ENCODE measurements at places on chromosomes 12 and 14.

GRCh38 chr12:88371416-88372183 lies 208.7 kb downstream of the KITLG start:
- DNase-seq = no peak

DNA sequence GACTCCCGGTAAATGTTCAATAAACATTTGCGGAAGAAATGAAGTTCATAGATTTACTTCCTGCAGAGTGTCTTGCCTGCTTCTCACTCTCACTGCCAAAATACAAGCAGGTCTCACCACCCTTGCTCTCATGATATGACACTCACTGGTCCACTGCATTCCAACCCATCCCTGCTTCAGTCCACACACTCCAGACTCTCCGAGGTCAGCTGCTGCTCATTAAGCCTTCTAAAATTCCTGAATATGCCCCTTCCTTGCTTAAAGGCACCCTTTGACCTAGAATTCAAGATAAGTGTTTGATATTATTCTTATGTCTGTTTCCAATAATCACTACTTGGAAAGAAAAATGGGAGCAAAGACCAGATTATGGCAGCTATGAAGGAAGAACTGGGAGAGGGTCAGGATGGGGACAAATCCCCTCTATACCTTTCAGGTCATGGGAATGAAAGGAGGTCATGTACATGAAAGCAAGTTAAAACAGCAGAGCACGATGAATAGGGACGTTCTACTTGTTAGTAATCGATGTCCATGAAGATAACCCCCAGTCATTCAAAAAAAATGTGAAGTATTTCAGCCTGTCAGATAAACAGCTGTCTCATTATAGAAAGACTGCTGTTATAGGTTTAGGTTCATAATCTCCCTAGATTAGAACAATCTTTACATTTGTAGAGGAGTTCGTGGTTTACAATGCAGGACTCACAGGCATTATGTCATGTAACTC lies 10.5 kb upstream of the NID2 start:
- no peak for DNase-seq

DNA sequence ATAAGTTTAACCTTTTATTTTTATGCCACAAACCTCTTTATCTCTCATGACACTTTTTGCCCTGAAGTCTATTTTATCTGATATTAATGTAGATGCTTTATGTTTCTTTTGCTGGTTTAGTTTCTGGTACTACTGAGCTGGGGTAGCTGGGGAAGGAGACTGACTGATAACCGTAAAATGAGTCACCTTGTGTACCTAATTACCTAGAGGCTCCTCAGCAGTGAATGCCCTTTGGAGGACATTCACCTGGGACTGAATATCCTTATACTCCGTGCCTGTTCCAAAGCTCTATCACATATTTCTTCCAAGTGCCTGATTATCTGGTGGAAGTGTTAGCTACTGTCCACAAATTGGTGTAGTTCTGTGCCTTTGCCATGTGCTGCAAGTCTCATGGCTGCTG lies 13.9 kb downstream of the ATL1 start:
- no peak for DNase-seq

GRCh38 chr14:103135333-103136260 lies 12.3 kb downstream of the TNFAIP2 start:
- no peak for DNase-seq

- no peak for DNase-seq
These were observed 75.5 kb downstream of the GALNT9 start for GRCh38 chr12:132253698-132254480.

DNA sequence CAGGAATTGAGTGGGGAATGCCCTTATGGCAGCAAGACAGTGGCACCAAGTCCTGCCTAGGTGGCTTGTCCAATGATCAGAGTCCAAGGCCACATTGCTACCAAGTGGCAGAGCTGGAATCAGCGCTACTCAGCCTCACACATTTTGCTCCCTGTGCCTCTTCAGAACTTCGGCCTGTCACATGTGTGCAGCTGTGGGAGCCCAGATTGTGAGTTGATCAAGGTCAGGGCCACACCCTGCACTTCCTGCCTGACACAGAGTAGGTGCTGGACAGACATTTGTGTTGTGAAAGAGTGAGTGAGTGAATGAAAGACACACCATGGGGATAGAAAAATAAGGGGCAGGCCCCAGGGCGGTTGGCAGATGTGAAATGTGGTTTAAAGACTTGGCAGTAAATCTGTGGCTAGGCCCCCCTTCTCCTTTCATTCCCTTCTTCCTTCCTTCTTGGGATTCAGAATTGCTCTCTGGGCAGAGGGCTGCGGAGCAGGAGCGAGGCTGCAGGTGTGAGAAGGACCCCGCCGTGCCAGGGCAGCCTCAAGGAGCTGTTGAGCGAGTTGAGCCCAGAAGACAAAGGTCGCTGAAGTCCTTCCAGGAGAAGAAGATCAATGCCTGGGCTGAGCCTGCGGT lies 83.5 kb downstream of the SLC25A47 start:
- no peak for DNase-seq

GRCh38 chr12:96146747-96147146 lies 47.4 kb upstream of the ELK3 start:
- DNase-seq = no peak

GRCh38 chr12:117564881-117565280 lies 203.5 kb upstream of the NOS1 start:
- no peak for DNase-seq

DNA sequence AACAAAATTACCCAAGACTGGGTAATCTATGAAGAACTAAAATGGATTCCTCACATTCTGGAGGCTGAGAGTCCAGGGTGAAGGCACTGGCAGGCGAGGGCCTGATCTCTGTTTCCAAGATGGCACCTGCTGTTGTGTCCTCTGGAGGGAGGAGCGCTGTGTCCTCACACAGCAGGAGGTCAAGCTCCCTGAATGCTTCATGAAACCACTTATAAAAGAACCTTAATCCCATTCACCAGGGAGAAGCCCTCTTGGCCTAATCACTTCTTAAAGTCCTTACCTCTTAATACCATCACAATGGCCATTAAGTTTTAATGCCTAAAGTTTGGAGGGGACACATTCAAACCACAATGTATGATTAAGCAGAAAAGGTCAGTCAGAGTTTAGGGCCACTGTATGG lies 172.4 kb downstream of the EMP1 start:
- DNase-seq = no peak

DNA sequence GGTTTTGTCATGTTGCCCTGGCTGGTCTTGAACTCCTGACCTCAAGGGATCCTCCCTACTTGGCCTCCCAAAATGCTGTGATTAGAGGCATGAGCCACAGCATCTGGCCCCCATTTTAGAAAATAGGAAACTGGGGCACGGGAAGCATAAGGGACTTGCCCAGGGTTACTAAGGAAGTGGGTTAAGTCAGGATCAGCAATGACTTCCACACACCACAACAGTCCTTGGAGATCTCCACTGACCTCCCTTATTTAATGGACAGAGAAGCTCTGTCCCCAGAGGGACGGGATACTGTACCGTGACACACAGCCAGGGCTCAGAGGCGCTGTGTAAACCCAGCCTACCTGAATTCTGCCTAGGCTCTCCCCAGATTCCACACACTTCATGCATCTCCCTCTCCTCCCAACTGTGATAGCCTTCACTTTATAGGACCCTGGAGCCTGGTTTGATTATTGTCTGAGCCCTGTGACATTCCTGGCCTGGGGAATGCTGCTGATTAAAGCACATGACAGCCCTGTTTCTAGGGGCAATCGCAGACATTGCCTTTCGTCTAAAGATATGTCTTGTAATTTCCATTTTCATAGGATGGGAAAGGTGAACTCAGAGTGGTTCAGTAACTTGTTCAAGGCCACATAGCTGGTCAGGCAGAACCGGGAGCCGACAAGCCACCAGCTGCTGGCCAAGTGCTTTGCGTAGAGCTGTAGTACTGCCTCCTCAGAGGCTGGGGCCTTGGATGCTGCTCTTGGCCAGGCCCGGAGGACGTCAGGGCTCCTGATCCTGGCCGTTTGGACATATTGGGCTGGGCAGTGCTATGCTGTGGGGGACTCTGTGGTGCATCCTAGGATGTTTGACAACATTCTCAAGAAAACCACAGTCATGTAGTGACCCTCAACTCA lies 20.8 kb downstream of the SERPINA1 start:
- no peak for DNase-seq

DNA sequence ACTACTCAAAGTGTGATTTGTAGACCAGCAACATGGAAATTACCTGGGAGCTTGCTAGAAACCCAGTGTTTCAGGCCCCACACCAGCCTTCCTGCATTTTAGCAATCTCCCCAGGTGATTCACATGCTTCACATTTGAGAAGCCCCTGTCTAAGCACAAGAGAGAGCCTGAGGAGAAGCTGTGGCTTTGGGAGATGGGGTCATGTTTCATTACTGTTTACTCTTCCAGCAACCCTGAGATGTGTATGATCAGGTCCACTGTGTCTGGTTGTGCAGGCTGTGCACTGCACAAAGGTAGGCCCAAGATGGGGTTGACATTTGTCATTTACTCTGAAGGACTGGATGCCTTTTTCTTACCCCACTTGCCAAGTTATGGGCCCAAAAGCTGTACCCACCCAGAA lies 190.1 kb downstream of the SLC41A2 start:
- DNase-seq = no peak

GRCh38 chr12:114025935-114026334 lies 59.8 kb upstream of the RBM19 start:
- DNase-seq = no peak

- no peak for DNase-seq
These were observed 7.6 kb downstream of the VPS37B start for GRCh38 chr12:122888232-122888752.

DNA sequence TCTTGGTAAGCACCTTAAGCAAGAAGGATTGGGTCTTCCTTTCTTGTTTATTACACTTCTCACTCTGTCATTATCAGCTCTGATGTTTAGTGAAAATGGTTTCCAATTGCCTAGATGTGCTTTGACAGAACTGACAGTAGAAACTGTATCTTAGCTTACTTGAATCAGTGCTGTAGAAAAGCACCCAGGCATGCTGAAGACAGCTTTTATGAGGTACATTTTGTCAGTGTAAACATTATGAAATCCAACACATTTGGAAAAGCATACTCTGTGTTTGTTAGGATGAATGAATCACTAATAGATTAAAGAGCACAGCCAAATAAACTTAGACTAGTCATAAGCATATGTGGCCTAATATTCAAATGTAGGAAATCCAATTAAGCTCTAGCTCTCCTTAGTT lies 290.2 kb upstream of the NPAS3 start:
- DNase-seq = no peak

- DNase-seq = peak; percentile 1
These were observed at the start of gene ISM2 for GRCh38 chr14:77498120-77498979. ISM2 (minus strand) TSS chr14:77498816; CDS start chr14:77498793, 23 bp downstream.

DNA sequence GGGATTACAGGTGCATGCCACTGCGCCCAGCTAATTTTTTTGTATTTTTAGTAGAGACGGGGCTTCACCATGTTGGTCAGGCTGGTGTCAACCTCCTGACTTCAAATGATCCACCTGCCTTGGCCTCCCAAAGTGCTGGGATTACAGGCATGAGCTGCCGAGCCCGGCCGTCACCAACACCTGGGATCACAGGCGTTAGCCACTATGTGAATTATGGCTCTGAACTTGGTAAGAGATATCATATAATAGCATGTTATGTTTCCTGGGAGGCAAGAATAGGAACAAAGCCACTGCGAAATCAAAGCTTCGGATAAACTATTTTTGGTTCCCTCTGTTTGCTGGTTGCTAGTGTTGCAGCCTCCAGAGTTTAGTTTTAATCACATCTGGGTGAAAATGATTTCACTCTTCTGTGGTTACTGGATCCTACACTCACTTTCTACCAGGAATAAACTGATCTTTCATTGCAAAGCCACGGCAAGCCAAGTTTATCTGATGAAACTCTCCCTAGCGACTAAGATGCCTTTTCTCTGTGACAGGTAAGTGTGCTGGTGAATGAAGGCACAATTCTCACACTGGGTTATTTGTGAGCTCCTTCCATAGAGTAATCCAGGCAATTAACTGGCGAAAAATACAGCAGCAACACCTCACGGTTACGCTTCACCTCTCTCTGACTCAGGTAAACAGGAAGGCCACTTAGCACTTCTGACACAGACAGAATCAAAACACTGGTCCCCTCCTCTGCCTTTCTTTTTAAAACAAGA lies 16.7 kb downstream of the SNRNP35 start:
- no peak for DNase-seq

GRCh38 chr12:132925597-132926414 lies 30.3 kb downstream of the ZNF605 start:
- no peak for DNase-seq

- no peak for DNase-seq
These were observed 16.5 kb downstream of the PLBD2 start for GRCh38 chr12:113374823-113375428.

GRCh38 chr12:112091563-112091962 lies 17.0 kb downstream of the NAA25 start:
- DNase-seq = no peak

- DNase-seq = no peak
These were observed 66.2 kb downstream of the NTF3 start for GRCh38 chr12:5498076-5498475.

DNA sequence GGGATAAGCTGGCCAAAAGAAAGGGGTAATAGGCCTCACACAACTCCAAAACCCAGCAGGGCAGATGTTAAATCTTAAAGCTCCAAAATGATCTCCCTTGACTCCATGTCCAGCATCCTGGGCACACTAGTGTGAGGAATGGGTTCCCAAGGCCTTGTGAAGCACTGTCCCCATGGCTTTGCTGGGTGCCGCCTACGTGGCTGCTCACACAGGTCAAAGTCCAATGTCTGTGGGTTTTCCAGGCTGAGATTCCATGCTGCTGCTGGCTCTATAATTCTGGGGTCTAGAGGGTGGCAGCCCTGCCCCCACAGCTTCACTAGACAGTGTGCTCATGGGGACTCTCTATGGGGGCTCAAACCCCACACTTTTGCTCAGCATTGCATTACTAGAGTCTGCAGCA lies 145.3 kb upstream of the GRIN2B start:
- DNase-seq = no peak

DNA sequence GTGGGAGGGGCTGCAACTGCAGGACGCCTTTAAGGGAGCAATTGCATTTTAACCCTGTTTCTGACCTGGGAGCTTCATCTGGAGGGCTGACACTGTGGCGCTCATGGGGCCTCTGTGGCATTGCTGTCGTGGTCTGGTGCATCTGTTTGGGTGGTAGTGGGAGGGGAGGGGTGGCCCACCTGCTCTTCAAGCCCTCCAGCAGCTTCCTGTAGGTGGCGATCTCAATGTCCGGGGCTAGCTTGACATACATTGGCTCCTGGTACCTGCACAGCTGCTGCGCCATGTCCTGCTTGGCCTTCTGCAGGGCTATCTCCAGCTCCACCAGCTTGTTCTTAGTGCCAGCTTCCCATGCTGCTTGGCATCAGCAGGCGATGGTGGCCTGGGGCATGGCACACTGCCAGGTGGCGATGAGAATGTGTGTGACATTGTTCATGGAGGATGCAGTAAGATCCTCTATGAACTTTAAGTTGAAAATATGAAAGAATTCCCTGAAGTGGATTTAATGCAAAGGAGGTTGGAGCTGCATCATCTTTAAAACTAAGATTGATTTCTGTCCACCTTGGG lies 7.7 kb upstream of the KRT82 start:
- DNase-seq = no peak

GRCh38 chr12:62006076-62006732 lies 254.0 kb upstream of the USP15 start:
- no peak for DNase-seq
